ENCODE measurements at places on chromosomes 7 and 10.

GRCh38 chr7:20229646-20230500 is 12.7 kb upstream of the MACC1 start:
- DNase-seq = peak; percentile 95

DNA sequence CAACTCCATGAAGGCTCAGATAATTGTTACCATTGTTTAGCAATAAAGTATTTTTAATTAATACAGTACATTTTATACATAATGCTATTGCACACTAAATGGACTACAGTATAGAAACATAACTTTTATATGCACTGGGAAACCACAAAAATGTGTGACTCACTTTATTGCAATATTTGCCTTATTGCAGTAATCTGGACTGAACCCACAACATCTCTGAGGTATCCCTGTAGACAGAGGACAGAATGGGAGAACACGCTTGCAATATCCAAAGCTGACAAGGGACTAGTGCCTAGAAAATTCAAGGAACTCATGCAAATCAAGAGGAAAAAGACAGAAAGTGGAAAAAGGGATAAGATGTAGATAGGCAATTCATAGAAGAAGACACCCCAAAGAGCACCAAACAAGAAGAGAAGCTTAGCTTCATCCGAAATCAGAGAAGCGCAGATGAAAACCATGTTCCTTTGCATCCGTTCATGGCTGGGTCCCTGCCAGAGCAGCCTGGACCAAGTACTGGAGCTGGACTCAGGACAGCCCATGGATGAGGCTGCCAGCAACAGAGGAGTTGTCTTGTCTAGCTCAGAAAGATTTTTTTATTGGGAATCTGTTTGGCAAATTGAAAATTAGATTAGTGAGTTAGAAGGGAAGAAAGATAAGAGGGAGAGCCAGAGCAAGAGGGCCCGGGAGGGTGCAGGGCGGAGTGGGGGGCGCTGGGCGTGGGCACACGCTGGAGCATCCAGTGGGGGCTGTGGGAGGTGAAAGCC is 16.0 kb upstream of the GALNTL5 start:
- peak; percentile 88 for DNase-seq

GRCh38 chr7:93921607-93922566 is at the start of gene GNG11:
Gene GNG11 (plus strand): TSS chr7:93921735. CDS start chr7:93922138, 403 bp downstream.
- DNase-seq = peak; percentile 27

GRCh38 chr10:89173075-89173474 is 34.0 kb downstream of the CH25H start:
- DNase-seq = no peak

- DNase-seq = peak; percentile 62
Observed at GRCh38 chr7:16708980-16709379, 44.6 kb upstream of the TSPAN13 start.

DNA sequence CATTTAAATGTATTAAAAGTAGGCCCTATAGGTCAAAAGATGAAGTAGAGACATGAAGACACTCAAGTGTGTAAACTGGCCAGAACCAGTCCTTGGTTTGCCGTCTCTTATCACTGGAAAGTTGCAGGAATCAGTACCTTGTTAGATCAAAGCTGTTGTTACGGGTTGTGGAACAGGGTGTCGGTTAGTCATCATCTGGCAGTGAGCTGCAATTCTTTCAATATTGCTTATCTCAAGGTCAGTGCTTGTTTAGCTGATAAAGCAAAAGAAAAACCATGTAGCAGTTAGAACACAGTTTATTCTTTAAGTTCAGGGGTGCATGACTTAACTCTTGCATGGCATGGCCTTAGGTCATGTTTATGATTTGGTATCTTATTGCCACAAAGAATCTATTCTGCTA is 10.0 kb upstream of the SLC13A1 start:
- DNase-seq = no peak

- DNase-seq = no peak
Observed at GRCh38 chr7:28348636-28349035, 63.7 kb upstream of the CREB5 start.

GRCh38 chr10:74293686-74294371 is 142.8 kb downstream of the ADK start:
- no peak for DNase-seq

GRCh38 chr10:28996947-28997551 is 291.8 kb upstream of the LYZL1 start:
- DNase-seq = no peak

DNA sequence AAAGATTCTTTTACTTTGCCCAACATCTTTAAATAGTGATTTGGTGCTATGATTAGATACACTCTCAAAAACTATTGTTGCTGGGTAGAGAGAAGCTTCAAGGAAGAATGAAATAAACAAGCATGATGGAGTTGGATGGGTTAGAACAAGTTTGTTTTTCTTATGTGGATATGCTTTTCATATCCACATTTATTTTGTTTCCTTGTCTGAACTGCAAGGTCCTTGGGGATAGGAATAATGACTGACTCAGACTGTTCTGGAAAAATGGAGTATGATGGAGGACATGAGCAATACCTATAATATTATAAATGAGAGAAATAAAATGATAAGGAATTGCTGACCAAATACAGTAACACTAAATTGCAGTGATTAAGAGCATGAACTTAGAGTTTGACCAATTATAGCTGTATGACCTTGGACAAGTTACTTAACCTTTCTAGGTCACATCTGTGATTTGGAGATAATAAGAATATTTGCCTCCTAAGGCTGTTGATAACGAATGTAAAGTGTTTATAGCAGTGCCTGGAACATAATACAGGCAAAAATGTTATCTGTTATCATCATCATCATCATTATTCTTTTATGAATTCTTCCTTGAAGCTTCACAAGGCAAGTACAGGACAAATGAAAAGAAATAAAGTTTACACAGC is 847.5 kb downstream of the LRMDA start:
- no peak for DNase-seq

DNA sequence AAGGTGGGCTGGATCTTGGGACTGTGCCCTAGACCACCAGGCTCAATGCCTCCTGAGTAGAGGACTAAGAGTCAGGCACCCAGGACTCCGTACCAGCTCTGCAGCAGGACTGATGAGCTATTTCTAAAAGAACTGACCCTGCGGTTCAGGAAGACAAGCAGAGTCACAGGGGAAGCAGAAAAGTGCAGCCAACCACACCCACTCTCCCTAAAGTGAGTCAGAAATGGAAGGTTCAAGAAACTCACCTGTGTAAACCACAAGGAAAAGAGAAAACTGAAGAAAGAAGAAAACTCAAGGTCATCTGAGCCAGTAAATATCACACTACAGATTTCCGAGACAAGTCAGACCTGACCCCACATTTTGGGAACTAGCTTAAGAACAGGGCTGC is 2.5 kb downstream of the PARP12 start:
- DNase-seq = no peak

DNA sequence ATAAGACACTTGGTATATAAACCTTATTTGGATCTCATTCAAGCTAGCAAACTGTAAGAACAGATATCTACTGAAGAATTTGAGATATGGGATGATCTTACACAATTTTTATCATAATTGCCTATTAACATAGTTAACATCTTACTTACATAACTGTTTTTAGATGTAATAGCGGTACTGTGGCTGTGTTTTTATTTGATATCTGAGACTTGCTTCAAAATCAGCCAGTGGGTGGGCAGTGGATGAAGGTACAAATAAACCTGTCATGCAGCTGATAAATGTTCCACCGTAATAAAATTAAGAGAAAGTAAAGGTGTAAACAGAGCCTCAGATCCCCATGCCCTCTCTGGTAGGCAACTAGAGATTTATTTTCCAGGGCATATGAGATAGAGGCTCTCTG is 28.4 kb upstream of the PTPRN2 start:
- DNase-seq = no peak

DNA sequence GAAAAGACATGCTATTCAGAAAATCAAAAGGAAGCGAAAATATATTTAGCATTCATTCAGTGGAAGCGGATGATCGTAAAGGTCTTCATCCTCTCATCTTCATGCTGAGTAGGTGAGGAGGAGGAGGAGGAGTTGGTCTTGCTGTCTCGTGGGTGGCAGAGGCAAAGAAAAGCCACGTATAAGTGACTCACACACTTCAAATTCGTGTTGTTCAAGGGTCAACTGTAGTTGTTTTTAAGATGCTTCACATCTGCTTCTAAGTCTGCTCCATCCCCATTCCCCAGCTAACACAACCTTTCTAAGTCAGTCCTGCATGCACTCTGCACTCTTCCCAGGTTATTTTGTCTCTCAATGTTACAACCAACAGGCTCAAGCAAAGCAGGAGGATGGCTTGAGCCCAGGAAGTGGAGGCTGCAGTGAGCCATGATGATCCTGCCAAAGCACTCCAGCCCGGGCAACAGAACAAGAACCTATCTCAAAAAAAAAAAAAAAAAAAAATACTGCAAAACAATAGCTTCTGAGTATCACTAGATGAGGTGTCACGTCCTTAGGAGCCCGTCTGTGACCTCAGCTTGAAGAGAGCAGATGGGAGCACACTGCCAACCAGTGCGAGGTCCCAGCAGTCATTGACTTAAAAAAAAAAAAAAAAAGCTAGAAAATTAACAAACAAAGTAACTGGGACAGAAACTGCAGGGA is 70.5 kb downstream of the SFMBT2 start:
- DNase-seq = no peak

DNA sequence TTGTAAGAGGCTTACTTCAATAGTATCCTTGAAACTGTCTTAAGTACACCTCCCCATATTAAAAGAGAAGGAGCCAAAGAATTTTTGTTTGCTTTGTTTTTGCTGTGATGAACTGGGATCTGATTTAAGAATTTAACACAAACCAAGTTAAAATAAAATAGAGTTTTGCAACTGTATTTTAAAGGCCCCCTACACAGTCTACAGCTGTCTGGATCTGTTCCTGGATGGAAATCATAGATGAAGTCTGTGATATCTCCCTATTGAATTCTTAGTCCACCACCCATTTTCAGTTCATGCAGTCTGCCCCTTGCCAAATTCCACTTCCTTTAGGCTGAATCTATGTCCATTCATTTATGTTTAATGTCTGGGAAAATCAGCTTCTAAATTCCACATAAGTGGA is 169.8 kb upstream of the MEOX2 start:
- no peak for DNase-seq

GRCh38 chr10:7523656-7524055 is 112.8 kb upstream of the SFMBT2 start:
- DNase-seq = no peak

GRCh38 chr10:72697716-72698115 is 5.8 kb downstream of the MCU start:
- DNase-seq = peak; percentile 84

DNA sequence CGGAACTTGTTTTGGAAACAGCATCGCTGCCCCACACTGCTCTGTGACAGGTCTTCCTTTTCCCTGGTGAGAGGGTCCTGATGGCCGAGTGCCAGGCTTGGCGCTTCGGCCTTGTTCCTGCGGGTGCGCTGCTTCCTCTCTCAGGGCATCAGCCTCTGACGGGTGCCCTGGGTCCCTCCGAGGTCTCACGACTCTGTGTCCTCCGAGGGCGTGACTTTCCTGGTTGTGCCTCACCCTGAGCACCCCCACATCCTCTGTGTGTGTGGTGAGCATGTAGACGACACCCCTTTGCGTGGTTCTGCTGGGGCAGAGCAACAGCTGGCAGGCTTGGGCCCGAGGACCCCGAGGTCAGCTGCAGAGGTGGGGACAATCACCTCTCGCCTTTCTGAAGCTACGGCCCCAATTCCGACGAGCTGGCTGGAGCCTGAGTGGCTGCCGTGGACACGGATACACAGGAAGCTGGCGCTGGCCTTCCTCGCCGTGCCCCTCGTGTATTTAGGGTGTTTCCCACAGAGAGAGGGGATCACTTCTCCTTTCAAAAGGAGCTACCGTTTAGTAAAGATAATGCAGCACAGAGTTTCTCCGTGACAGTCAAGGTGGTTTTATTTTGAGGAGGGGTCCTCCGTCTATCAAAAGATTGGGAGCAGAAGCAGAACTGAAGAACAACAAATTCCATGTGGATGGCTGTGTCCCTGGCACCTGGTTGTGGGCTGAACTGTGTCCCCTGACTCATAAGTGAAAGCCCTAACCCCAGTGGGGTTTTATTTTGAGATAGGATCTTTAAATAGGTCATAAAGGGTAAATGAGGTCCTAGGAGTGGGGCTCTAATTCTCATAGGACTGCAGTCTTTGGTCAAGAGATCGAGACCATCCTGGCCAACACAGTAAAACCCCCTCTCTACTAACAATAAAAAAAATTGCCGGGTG is 36.2 kb upstream of the PITRM1 start:
- no peak for DNase-seq

DNA sequence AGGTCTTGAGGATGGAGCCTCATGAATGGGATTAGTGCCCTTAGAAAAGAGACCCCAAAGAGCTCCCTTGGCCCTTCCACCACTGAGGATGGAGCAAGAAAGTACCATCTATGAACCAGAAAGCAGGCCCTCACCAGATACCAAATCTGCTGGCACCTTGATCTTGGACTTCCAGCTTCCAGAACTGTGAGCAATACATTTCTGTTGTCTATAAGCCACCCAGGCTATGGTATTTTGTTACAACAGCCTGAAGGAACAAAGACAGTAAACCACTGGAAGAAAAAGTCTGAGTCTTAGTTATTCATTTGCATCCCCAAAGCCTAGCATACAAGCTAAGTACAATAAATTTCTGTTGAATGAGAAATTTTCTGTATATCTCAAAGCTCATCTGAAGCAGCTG is 37.9 kb upstream of the TNS3 start:
- DNase-seq = no peak

DNA sequence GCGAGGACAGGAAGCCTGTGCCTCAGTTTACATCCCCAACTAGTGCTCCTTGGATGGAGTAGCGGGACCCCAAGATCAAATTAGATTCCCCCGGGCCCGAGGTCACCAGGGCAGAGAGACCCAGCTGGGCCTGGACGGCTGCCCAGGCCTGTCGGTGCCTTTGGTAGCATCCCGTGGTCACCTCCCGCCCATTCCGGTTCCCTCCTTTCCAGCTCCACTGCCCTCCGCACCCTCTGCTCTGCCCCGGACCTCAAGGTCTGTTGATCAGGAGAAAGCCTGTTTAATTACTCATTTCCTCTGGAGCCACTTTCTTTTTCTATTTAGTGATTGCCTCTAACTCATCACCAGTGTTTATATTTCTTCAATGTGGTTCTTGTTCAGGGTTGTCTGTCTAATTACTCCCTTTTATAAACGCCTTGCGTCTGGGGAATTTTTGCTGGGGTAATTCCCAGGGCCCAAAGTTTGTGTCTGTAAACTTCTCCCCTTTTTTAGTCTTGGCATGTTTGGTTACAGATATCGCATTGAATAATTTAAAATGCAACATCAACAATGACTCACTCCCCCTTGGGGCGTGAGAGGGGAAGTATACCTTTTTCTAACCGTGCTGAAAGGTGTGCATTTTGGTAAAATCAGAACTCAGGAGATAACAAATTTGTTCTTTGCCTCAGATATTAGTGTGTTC is 1.9 kb downstream of the FOXK1 start:
- DNase-seq = peak; percentile 87

DNA sequence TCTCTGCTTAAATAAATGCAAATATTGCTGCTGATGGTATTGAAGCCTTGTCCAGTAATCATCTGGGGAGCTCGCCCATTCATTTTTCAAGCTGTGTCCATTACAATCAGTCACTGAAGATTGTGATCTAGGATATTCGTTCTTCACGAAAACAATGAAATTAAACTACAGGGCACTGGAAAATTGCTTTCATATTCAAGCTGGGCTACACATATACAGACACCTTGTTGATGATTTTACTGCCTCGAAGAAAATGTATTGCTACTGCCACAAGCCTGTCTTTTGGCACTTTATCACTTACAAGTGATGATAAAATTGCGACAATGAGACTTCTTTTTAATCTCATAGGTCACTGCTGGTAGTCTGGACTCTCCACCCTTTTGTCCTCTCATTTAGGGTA is 100.0 kb upstream of the MINDY3 start:
- no peak for DNase-seq

- no peak for DNase-seq
Observed at GRCh38 chr7:72222136-72222535, 190.0 kb downstream of the CALN1 start.

- DNase-seq = no peak
Observed at GRCh38 chr7:46784732-46785131, 797.2 kb downstream of the TNS3 start.

All from inflammatory macrophage treated with lipopolysaccharide for 4 hours (primary cell).